Activated CD8-positive, alpha-beta memory T cell treated with anti-CD3 and anti-CD28 coated beads for 1 hour (primary cell): ENCODE measurements at places on chromosomes 2 and 18.

DNA sequence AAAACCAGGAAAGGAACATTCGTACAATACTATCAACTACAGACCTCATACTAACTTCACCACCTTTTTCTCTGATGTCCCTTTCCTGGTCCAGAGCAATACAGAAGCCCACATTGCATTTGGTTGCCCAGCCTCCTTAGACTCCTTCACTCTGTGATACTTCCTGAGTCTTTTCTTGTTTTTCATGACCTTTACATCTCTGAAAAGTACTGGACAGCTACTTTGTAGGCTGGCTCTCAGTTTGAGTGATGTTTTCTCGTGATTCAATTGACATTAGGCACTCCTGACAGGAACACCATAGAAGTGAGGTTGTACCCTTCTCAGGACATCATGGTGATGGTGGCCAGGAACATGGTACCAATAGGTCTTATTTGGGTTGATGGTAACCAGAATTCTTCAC is 185.9 kb upstream of the SLC39A10 start:
- DNase-seq: no peak

- no peak for DNase-seq
Measured at GRCh38 chr2:173658946-173659371, 304.3 kb downstream of the CDCA7 start.

DNA sequence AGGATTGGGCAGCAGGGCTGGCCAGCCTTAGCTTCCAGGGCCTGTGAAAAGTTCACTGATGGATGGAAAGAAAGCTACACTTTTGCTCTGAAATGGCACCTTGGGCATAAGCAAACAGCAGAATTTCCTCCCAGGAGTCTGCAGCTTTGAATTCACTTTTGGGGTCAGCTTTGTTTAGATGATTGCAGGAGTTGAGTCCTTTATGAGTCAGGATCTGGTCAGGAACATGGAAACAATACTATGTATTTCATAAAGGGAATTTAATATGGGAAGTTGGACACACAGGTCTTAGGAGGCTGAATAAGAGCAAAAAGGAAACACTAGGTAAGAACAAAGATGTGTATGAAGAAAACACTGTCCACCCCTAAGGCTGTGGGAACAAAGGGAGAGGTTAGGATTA is 345.3 kb downstream of the TSN start:
- DNase-seq: no peak

DNA sequence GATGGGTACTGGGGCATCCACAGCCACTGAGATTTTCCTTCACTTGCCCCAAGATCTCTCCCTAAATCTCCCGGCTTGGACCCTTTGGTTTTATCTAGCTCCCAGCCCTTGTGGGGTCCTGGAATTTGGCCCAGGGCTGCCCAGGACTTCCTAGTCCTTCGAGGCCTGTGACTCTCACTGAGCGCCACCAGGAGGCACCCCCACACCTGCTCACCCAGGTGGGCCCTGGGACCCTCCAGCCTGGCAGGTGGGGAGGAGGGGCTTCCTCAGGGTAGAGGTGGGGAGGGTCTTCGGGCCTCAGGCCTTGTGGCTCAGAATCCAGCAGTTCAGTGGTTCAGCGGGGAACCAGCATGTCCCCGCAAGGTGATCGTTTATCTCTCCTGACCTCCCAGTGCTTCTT is 11.9 kb upstream of the PRSS56 start:
- no peak for DNase-seq

- DNase-seq: no peak
Measured at GRCh38 chr18:8519102-8519501, 90.1 kb upstream of the RAB12 start.

DNA sequence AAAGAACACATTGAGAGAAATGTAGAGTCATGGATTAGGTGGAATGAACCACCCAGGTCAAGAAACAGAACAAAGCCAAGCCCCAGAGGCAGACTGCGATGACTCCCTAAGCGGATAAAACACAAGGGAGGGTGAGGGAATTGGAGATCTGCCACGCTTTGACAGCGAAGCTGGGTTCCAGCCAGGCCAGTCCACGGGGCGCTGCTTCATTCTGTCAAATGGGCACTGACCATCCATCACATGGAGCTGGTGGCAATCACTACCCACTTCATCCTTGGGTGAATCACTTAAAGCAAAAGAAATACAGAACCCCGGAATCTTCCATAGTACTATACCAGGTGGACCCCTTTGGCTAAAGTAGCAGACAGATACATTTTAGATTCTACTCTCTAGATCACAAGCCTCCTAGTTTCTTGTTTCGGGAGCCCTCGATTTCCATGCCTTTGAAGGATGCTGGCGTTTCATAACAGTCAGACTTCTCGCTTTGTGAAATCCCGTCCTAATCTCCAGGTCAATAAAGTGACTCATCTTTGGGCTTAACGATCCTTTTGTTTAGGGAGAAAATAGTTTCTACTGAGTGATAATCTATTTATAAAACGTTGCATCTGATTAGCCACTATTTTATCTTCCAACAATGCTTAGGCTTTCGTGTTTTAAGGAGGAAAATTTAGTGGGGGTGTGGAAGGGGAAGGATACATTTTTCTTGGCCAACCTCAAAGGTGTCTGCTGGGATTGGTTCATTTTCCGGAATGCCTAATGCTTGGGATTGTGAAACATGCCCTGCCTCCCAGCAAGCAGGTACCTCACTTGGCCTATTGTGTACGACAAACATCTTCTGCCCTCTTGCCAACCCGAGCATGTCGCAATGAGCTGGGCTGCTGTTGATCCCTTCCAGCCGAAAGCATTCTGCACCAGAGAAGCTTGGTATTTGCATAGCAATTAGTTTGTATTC is 44.1 kb upstream of the HDAC4 start:
- no peak for DNase-seq

DNA sequence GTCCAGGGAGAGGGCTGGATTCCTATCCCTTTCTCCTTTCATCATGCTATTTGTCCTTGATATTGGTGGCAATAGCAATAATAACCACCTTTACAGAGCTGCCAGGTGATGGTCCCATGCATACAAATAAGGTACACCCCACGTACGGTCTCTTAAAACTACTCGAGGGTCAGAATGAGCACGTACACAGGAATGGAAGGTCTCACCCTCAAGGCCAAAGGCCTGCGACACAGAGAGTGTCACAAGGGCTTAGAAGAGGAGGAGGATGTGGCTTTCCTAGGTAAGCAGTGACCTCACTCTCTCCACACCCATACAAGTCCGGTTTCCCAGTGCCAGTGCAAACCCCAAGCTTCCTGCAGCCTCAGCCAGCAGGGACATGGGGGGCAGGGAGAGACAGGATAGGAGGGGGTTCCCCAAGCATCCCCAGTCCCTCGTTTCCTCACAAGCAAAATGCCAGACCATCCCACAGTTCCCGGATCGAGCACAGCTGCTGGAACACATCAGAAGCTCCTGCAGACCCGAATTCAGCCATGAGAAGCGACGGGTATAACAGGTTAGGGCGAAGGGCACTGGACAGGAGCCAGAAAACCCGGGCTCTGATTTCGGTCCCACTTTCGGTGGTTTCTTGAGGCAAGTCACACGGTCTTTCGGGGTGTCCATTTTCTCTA is 49.2 kb downstream of the PLB1 start:
- DNase-seq: no peak

DNA sequence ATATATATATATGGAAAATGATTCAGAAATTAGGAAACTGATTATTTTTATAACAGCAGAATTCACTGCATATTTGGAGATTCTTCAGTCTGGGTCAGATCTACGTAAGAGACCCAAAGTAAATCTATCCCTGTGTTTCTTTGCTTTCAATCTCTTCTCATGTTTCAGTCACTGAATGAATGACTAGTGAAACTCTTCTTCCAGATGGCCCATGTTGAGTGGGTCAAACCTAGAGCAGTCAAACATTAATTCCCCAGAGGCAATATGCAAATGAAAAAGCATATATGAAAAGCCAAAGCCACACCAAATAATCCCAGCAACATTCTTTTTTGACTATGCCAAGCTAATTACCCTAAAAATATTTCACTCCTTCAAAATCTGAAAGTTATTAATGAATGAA is 317.3 kb downstream of the RBM43 start:
- DNase-seq: no peak
